ENCODE measurements at places on chromosomes 6 and 20. TPM values are rescaled to one million over a fixed set of nuclear protein-coding genes. Genes with fewer than 3 reads are reported as not detected.

BMP5 gene
- not detected for polyA plus RNA-seq

TTI1 gene
- 15.3 TPM for polyA plus RNA-seq

ZHX3 gene
- polyA plus RNA-seq: 14.4 TPM

DNA sequence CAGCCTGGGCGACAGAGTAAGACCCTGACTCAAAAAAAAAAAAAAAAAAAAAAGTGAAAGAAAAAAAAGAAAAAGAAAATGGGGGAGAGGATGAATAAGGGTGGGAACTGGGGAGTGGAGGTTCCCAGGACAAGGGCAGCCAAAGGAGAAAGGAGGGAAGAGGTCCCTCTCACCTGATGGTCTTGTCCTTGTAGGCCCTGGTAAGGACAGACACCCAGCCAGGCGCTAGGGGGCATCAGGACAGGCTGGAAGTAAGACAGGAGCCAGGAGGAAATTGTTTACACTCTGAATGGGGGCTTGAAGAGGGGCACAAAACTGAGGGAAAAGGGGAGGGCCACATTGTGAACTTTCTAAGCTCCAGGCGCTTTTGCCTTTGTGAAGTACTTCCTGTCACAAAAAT, 2.3 kb upstream of the ALDH5A1 start:
- H3K27ac ChIP-seq: no peak overlapping the region
- H3K4me1 ChIP-seq: peaks cover 33% of the 10 kb centered on the region
- H3K27me3 ChIP-seq: no peaks in the 10 kb centered on the region
- no peak overlapping the region for H3K4me3 ChIP-seq
- DNase-seq: no peak
- H3K36me3 ChIP-seq: peaks cover 12% of the 10 kb centered on the region

- DNase-seq: peak; percentile 30
- H3K36me3 ChIP-seq: peaks cover 15% of the 10 kb centered on the region
- H3K4me1 ChIP-seq: peaks cover 17% of the 10 kb centered on the region
- peak overlapping the region; percentile 81 for H3K4me3 ChIP-seq
- H3K27ac ChIP-seq: peak overlapping the region; percentile 96
- H3K27me3 ChIP-seq: no peaks in the 10 kb centered on the region
These were observed 2.0 kb upstream of the VARS1 start for GRCh38 chr6:31797588-31797987.

GRCh38 chr6:79599725-79600259, 31.3 kb upstream of the SH3BGRL2 start:
- no peaks in the 10 kb centered on the region for H3K36me3 ChIP-seq
- H3K4me1 ChIP-seq: no peaks in the 10 kb centered on the region
- H3K27ac ChIP-seq: no peak overlapping the region
- no peak for DNase-seq
- no peak overlapping the region for H3K4me3 ChIP-seq

DNA sequence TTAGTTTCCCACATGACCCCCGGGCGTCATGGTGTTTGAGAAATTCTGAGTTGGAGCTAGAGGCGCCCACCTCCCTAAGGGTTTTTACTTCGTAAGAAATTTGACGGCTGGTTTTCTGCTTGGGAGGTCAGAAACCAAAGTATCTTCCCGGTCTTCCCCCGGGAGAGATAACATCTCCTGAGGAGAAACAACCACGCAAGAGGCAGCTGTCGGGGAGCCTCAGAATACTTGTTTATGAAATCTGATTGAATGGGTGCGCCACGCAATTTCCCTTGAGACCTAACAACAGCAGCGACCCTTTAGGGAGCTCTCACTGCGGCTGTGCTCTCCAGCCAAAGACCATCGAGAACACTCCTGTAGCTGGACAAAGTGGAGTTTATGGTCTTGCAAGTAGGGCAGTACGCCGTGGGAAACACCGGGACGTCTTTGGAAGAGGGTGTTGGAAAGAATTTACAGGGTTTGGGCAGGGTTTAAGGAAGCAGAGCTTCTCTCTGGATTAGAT, 608 bp upstream of the EIF2S2 start:
- peaks cover 4% of the 10 kb centered on the region for H3K36me3 ChIP-seq
- peaks cover 40% of the 10 kb centered on the region for H3K4me1 ChIP-seq
- peak overlapping the region; percentile 98 for H3K27ac ChIP-seq
- no peak for DNase-seq
- no peaks in the 10 kb centered on the region for H3K27me3 ChIP-seq

- no peaks in the 10 kb centered on the region for H3K4me1 ChIP-seq
- no peak overlapping the region for H3K27ac ChIP-seq
- peaks cover 18% of the 10 kb centered on the region for H3K27me3 ChIP-seq
- no peaks in the 10 kb centered on the region for H3K36me3 ChIP-seq
- H3K4me3 ChIP-seq: no peak overlapping the region
These were observed 53.5 kb upstream of the BMP6 start for GRCh38 chr6:7672066-7673062.

- no peak for DNase-seq
- H3K27me3 ChIP-seq: no peaks in the 10 kb centered on the region
- H3K27ac ChIP-seq: no peak overlapping the region
- no peaks in the 10 kb centered on the region for H3K4me1 ChIP-seq
- no peak overlapping the region for H3K4me3 ChIP-seq
- H3K36me3 ChIP-seq: no peaks in the 10 kb centered on the region
These were observed 118.7 kb downstream of the CLIC5 start for GRCh38 chr6:45896783-45897441.

GRCh38 chr6:106509420-106510089, 119.7 kb downstream of the RTN4IP1 start:
- H3K4me3 ChIP-seq: peak overlapping the region; percentile 95
- H3K27ac ChIP-seq: peak overlapping the region; percentile 44
- H3K4me1 ChIP-seq: peaks cover 30% of the 10 kb centered on the region
- DNase-seq: peak; percentile 67

Measured in naive thymus-derived CD8-positive, alpha-beta T cell (primary cell).